ENCODE measurements at places on chromosomes 16 and 17.

GRCh38 chr16:3060339-3061127, 4.9 kb upstream of the IL32 start:
- DNase-seq = no peak

DNA sequence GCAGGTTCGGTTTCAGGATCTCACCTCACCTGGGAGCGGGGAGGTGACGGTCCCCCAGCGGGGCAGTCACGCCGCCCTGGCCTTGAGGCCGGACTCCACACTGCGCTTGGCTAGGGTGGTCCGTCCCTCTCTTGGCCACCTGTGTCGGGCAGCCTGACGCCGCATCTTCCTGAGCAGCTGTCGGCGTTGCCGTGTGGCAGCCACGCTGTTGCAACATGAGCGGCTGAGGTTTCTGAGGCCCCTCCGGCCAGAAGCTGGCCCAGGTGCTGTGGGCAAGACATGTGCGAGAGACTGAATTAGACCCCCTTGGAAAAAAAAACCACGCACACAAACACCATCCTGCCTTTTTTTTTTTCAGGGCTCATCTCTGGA, 49.2 kb downstream of the IRF8 start:
- no peak for DNase-seq

DNA sequence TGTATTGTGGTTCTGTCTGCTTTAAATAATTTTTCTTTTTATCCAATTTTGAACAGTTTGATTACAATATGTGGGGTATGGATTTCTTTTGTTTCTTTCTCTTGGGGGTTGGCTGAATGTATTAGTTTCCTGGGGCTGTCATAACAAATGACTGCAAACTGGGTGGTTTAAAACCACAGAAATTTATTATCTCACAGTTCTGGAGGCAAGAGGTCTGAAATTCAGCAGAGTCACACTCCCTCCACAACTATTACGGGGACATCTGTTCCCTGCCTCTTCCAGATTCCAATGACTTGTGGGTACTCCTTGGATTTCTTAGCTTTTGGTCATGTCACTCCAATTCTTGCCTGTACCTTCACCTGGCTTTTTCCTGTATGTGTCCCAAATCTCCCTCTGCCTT, 23.7 kb downstream of the COX11 start:
- no peak for DNase-seq

- peak; percentile 11 for DNase-seq
Measured at GRCh38 chr17:50198026-50198669, 3.3 kb downstream of the COL1A1 start.

- no peak for DNase-seq
Measured at GRCh38 chr16:66045626-66046025, 320.9 kb upstream of the CDH5 start.

- DNase-seq = no peak
Measured at GRCh38 chr17:38660097-38661025, 14.4 kb downstream of the EPOP start.

- DNase-seq = no peak
Measured at GRCh38 chr16:87702325-87702811, 63.4 kb downstream of the KLHDC4 start.

- DNase-seq = no peak
Measured at GRCh38 chr17:13346081-13346533, 255.6 kb downstream of the HS3ST3A1 start.

GRCh38 chr17:6639586-6640535, 650 bp downstream of the KIAA0753 start:
- DNase-seq = no peak

DNA sequence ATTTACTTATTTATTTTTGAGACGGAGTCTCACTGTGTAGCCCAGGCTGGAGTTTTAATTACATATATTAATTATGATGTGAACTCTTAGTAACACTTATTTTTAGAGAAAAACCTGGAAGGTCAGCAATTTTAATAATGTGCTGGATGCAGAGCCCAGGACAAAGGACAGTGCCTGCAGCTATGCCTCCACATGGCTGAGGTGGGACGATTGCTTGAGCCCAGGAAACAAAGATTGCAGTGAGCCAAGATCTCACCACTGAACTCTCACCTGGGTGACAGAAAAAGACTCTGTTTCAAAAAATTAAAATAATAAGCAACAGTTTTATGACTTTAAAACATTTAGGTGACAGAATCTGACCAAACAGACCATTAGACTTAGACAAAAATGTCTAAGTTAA, 11.0 kb upstream of the CARD14 start:
- DNase-seq = no peak

DNA sequence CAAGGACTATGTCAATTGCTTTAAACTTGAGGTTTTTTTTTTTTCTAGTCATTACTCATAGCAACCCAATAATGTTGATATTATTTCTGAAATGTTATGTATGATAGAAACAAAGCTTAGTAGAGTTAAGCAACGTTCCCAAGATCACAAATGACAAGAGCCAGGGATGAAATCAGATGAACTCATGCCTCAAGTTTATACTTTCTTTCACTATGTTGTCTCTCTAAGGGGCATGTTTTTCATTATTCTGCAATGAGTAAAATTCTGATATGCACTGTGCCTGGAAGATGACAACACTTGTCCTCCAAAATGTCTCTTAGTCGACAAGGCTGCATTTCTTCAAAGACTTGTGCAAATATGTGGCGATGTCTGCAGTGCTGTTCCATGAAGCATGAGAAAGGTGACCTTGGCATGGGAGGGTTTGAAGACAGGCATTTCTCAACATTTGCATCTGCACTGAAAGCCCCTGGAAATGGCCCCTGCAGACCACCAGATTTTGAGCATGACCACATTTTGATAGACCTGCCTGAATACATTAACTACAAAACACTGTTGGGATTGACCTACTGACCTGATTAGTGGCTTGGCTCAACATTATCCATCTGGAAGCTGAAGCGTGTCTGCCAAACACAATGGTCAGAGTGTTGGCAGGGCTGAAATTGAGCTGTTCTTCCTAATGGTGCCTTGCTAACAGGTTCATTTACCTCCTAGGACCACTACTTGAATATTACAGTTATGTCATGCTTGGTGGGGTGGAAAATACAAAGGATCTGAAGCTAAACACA, 1027.5 kb downstream of the CDH11 start:
- no peak for DNase-seq

- no peak for DNase-seq
Measured at GRCh38 chr17:1058423-1059130, 61.6 kb downstream of the TIMM22 start.

GRCh38 chr17:31390426-31390747, 1.1 kb upstream of the RAB11FIP4 start:
- DNase-seq = no peak

- no peak for DNase-seq
Measured at GRCh38 chr16:3035972-3036725, 595 bp downstream of the BICDL2 start.

- DNase-seq = no peak
Measured at GRCh38 chr17:3715296-3715695, 8.4 kb upstream of the HASPIN start.

DNA sequence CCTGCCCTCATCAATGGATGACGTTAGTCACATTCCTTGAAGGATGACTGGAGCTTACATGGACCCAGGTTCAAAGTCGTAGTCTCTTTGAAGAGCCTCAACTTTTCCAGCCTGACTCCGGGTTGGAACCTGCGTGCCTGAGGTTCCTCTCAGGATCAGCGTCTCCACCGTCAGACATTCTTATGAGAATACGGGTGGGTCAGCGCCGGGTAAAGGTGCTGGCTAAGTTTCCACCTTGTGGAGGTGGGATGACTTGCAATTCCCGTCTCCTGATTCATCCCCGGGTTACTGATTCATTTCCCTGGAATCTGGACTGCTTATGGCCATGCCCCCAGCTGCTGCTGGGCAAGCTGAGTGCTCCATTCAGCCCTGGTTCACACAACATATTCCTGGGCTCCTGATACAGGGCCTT, 38.9 kb upstream of the CMIP start:
- no peak for DNase-seq

- DNase-seq = no peak
Measured at GRCh38 chr17:33109336-33110072, 117.9 kb downstream of the SPACA3 start.

DNA sequence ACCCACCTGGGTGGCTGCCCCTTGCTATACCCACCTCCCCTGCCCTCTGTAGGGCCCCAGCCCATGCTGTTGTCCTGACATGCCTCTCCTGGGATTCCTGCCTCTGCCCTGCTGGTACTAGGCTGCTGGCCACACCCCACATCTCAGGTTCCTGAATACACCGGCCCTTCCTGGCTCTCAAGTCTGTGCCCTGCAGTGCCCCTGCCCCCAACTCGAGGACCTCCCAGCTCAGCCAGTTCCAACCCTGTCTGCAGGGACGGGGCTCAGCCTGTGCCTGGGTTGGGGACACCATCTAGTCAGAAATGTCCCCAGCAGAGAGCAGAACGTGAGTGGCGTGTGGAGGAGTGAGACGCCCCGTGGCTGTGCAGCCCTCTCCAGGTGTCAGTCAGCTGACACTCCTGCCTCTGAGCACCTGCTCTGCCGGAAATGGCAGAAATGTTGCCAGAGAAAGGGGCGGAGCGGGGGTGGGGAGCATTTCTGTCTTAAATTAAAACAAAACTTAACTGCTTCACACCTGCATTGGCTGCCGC, 28.7 kb downstream of the ACSF3 start:
- DNase-seq = no peak

DNA sequence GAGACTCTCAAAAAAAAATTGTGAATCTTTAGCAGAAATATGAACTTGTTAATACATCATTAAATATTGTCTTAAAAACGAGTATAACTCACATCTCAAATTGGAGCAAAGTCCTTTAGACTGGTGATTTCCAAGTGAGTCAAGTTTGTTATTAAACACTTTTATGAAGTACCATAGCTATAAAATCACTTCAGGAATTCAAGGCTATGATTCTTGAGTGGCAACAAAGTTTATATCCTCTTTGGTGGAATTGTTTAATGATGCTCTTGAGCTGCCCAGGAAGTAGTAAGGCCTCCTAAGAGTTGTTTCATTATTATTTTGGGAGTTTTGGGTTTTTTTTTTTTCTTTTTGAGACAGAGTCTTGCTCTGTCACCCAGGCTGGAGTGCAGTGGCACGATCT, 16.7 kb upstream of the BLMH start:
- no peak for DNase-seq

GRCh38 chr17:28521311-28522085, 15.3 kb downstream of the FOXN1 start:
- DNase-seq = no peak

Data from midbrain (tissue), 1 donor.